ENCODE measurements at places on chromosomes 12 and 14. TPM values are rescaled to one million over a fixed set of nuclear protein-coding genes. Genes with fewer than 3 reads are reported as not detected.

DNA sequence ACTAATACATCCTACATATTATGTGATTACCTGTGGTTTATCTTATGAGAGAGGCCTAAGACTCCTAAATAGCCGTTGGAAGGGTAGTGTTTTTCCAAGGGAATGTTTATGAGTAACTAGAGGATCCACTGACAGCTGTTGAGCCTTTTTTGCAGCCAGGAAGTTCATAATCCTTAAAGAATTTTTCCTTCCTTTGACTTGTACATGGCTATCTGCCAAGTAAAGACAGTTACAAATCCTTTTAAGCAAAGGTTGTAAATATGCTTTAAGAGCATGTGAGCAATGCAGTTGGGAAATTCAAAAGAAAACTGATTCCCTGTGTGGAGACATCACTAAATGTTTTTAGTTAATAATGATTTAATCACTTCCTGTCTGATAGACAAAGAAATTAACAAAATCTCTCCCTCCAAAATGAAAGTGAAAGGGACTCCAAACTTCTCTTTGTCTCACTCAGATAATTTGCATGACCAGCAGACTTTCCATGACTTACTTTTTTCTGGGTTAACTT is 333.8 kb downstream of the PDZRN4 start:
- DNase-seq: no peak

- DNase-seq: no peak
Measured at GRCh38 chr12:121933522-121934308, 15.3 kb downstream of the CFAP251 start.

- peak; percentile 31 for DNase-seq
Measured at GRCh38 chr14:72495668-72496067, 398.2 kb downstream of the DPF3 start.

The NR1H4 gene
- 45.8 TPM for total RNA-seq

The PTPRQ gene
- 1.3 TPM for total RNA-seq

- peak; percentile 22 for DNase-seq
Measured at GRCh38 chr14:88129306-88130056, 124.5 kb downstream of the GPR65 start.

The SLC17A8 gene
- total RNA-seq: not detected
